ENCODE measurements at places on chromosomes 12 and 14.

DNA sequence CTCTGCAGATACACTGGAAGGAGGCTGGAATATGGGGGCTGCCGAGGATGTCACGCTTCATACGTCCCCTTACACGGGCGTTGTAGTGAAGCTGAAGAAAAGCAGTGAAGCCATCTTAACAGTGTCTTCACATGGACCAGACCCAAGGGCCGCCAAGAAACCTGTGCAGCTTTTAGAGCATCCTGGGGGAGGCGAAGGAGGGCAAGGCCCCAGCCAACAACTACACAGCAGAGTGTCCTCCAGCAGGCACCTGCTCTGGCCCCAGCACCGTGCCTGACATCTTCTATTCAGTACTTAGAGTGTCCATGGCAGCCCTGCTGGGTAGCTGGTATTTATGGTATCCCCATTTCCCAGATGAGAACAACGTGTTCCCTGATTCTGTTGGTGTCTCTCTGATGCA lies 48.9 kb upstream of the RIN3 start:
- no peak for DNase-seq

DNA sequence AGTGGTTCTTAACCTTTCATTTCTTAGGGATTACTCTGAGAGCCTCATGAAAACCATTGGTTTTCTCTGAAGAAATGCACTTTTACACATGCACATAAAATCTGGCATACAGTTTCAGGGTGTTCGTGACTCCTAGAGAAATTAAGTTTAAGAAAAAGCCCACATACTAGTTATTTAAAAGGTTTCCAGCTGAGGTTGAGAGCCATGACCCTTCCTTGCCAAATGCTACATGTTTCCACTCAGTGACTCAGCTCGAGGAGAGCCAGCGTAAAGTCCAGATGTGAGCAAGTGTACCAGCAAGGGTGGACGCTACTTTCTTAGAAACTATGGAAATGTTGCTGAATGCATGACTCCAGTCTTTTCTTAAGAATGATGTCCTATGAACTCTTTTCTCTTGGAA lies 42.7 kb upstream of the FLRT2 start:
- no peak for DNase-seq

GRCh38 chr14:24339284-24340151 lies at the start of gene RIPK3:
TSS of gene RIPK3 (minus strand) at chr14:24339991. CDS start at chr14:24339826, 165 bp downstream.
- DNase-seq = peak; percentile 68

GRCh38 chr14:77574446-77575115 lies 41.9 kb downstream of the SPTLC2 start:
- no peak for DNase-seq

DNA sequence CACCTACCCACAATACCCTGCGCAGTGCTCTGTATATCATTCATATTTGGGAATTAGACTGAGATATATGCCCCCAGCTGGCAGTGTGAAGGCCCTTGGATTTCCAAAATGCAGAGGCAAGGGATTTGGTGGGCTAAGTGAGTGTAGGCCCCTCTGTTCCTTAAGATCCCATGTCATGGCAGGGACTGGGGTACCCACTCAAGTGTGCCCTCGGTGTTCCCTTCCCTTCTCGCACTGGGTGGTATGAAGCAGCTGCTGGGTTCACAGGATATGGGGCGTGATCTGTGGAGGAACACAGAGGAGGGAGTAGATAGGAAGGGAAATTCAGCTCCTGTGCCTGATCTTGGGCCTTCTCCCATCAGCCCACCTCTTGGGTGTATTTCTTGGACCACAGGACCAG lies 63.1 kb upstream of the VASH1 start:
- no peak for DNase-seq

DNA sequence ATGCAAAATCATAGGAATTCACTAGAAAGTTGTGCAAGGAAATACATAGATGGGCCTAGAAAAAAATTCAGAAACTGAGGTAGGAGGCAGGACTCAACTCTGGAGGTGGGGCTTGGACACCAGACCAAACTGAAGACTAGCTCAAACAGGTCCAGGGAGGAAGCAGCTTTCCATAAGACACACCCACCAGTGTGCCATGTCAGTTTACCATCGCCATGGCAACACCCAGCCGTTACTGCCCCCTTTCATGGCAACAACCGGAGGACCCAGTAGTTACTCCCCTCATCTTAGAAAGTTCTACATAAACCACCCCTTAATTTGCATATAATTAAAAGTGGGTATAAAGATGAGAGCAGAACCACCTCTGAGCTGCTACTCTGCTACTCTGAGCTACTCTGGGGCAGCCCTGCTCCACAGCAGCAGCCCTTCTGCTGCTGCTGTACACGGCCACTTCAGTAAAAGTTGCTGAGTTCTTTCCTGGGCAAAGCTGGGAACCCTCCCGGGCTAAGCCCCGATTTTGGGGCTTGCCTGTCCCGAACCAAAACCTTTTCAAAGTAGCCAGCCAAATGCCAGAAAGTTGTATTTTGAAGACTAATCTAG lies 30.8 kb upstream of the NINJ2 start:
- no peak for DNase-seq

DNA sequence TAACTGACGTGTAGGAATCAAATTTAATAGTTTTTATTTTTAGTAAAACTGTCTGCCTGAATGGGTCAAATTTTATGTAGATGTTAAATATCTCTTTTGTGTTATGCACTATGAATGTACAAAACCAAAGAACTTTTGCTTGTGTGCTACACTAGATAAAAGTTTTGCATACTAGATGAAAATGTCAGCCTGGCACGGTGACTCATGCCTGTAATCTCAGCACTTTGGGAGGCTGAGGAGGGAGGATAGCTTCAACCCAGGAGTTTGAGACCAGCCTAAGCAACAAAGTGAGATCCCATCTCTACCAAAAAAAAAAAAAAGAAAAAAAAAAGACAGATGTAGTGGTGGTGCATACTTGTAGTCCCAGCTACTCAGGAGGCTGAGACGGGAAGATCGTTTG lies 11.1 kb downstream of the AEBP2 start:
- DNase-seq = no peak

GRCh38 chr14:20556500-20557211 lies 4.2 kb downstream of the RNASE9 start:
- DNase-seq = no peak

DNA sequence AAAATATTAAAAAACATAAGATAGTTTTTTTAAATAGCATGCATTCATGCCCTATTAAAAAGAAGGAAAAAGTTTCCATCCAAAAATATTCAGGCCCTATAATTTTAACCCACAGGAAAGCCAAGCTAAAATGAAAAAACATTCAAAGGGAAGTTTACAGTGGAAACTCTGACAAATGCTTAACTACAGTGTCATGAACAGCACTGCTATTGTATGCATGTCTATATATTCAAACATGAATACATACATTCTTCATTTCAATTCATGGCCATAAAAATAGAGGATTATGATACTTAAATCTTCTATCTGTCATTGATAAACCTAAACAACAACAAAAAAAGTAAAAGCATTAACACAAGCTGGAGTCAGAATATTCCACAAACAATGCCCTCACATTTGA lies 67.4 kb downstream of the PPP2R5E start:
- DNase-seq = no peak

DNA sequence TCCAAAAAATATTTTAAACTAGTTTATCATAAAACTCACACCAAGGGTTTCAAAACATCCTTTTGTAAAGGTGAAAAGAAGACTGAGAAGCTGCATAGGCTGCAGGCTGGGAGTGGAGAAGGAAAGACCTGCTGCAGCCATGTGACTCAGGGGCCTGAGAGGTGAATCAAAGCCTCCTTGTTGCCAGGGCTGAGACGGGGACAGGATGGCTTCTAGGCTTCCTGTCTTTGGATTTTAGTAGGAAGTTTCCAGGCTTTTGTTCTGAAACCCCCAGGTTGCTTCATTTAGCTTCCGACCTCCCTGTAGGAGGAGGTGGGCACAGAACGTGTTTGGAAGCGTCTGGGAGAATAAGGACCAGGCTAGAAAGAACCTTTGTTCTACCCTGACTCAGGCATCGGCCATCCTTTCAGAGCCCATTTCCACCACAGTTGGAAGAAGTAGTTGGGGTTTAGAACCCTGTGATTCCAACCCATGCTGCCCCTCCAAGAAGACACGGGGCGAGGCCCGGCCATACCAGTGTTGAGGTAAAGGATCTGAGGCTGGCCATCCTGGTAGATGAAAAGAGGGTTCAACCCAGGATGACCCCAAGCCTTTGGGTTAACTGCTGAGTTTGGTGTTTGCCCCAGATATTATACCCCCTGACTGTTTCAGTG lies 122.4 kb downstream of the SLC25A47 start:
- DNase-seq = no peak

GRCh38 chr12:4279198-4279690 lies 5.7 kb downstream of the CCND2 start:
- DNase-seq = no peak

GRCh38 chr12:128956755-128957154 lies 103.5 kb downstream of the GLT1D1 start:
- no peak for DNase-seq

- DNase-seq = no peak
Observed at GRCh38 chr12:115097416-115097815, 413.4 kb upstream of the TBX3 start.

DNA sequence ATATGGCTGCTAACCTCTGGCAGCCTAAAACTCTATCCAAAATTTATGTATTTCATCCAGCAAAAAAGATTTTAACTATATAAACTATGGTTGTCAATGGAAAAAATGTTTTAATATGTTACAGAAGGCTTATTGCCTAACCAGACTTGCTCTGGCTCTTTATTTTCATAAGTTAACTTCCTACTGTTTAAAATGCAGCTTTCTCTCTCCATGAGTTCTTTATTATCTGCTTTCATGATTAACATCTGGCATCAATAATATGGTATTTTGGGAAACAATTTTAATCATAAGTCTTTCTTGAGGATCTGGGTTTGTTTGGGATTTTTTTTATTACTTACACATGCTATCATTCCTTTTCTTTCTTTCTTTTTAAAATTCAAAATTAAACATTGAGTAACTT lies 20.5 kb downstream of the KERA start:
- DNase-seq = no peak

- DNase-seq = no peak
Observed at GRCh38 chr12:1122786-1123185, 131.8 kb downstream of the ERC1 start.

GRCh38 chr12:122138181-122138580 lies 35.8 kb downstream of the IL31 start:
- DNase-seq = no peak

DNA sequence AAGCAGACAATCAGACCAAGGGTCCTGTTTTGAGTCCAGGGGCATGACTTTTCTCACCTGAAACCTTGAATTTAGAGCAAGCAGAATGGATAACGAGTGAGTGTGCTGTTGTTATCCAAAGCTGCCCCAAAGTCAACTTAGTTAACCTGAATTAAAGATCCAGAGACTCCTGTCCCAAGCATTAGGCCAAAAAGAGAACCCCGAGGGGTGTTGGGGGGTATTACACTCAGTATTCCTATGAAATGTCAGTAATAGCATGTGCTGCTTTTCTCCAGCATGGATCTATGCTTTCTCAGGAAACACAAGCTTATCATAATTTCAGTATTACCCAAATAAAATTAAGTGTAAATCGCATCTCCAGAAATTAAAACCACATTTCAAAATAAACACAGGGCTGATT lies 19.0 kb downstream of the EIF4B start:
- DNase-seq = no peak

GRCh38 chr12:49548481-49548821 lies 9.6 kb downstream of the KCNH3 start:
- no peak for DNase-seq

- no peak for DNase-seq
Observed at GRCh38 chr14:80211153-80212022, at the start of gene DIO2. TSS of gene DIO2 (minus strand) at chr14:80211504. CDS start at chr14:80211472, 32 bp downstream.

DNA sequence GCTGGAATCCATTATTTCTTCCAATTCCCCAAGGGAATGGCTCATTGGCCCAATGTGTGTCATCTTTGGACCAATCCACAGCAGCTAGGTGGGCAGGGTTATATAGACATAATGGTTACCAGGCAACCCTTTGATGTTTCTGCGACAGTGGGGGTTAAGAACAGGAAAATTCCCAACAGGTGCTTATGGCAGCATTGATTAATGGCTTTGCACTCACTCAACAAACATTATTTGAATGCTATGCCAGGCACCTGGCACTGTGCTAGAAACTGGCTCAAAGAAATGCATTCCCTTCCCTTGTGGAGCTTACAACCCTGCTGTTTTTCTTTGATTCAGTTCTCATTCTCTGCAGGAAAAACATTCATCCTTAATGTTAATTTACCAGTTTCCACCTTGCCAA lies 1221.0 kb downstream of the AACS start:
- DNase-seq = peak; percentile 93

GRCh38 chr14:52553002-52553670 lies 500 bp downstream of the GPR137C start:
- peak; percentile 58 for DNase-seq

DNA sequence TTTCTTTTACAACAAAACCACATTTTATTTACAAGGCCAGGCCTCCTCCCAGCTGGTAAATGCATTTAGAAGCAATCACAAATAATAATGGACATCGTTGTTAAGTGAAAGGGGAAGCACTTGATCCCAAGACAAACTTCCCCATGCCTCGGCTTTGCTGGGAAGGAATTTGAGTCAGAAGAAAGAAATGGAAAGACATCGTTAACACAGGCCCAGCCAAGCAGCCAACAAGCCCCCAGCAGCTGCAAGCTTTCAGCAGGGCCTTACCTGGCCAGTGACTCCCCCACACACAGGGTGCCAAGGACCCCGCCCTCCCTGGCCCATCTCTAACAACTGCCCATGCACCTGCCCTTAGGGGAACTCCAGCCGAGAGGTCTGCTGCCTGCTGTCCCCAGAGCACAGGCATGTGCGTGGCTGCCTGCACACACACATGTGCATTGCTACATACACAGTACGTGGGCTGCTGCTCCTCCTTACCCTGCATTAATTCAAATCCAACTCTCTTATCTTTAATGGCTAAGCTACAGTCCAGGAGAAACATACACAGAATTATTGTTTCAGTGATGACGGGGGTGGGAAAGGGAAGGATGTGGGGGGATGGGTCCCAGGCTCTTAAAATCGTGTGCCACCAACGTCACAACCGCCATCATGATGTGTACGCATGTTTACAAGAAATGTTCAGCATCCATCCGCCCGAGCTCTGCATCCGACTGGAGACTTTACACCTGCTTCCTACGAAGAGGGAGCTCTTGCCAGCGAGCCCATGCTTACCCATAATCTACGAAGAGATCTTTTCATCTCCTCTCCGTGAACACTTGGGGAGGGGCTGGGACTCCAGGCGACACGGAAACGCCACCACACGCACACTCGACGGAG lies 9.8 kb downstream of the BCL11B start:
- peak; percentile 36 for DNase-seq

GRCh38 chr12:105253866-105254513 lies 18.0 kb upstream of the APPL2 start:
- no peak for DNase-seq

GRCh38 chr14:103136388-103137271 lies 13.4 kb downstream of the TNFAIP2 start:
- no peak for DNase-seq

All from NCI-H510A treated with DMSO at 0.1 percent for 48 hours (cell line).